ENCODE measurements at places on chromosomes 7 and 10.

- DNase-seq, result no peak
These were observed 122.8 kb downstream of the THSD7A start for GRCh38 chr7:11709196-11709595.

DNA sequence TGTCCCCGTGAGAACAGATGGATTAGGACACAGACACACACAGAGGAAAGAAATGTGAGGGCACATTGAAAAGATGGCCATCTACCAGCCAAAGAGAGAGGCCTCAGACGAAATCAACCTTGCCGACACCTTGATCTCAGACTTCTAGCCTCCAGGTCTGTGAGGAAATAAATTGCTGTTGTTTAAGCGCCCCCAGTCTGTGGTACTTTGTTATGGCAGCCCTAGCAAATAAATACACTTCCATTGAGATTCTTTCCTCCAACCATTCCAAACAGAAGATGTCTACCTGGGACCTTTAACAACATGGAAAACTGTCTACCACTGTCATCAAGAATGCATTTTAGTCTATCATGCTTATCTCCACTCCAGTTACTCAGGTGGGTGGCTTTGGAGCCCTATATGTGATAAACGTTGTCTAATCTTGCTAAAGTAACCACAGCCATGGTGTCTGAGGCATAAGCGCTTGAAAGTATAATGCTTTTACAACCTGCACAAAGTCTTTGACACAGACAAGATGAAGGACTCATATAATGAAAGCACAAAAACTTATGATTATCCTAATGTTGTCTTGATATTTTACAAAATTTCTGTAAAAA is 244.3 kb downstream of the MTERF1 start:
- no peak for DNase-seq

DNA sequence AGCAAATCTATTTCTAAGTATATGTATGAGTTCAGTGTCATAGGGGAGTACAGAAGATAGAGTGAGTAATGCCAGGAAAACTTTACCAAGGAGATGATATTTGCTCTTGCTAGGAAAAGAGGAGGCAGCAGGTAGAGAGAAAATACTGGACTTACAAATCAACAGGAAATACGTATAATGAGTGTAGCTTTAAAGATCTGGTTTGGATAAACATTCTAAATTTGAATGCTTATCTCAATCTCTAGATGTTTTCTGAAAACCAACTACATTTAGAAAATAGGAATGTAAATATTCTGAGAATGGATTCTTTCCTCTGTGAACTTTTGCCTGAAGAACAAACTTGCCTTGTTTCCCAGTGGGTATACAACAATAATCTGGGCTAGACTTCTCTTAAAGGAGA is 46.9 kb upstream of the GNAI1 start:
- no peak for DNase-seq

DNA sequence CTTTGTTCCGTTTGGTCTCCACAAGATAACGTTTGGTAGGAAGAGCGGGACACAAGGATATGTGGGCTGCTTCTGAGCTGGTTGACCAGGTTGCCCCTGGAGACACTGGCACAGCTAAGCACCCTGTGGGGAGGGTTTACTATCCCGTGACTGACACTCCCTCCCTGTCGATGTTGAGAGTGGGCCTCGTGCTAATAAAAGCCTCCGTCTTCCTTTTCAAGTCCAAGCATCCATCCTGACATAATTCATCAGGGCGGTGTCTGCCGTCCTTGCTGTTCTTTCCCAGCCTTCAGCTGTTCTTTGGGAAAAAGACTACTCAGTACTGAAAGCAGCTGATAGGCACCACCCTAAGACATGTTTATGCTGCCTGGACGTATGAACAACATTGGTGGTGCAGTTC is 49.6 kb downstream of the SHH start:
- no peak for DNase-seq

GRCh38 chr7:29811586-29811985 is 5.3 kb downstream of the WIPF3 start:
- no peak for DNase-seq

DNA sequence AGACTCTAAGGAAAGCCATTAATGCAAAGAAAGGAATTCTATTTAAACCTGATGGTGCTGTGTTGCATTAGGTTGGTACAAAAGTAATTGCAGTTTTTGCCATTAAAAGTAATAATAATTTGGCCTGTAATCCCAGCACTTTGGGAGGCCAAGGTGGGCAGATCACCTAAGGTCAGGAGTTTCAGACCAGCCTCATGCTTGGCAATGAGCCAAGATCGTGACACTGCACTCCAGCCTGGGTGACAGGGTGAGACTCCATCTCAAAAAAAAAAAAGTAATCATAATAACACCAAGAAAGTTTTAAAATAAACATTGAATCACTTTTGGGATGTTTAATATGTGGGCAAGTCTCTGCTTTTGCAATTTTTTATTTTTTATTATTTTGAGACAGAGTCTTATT is 107.3 kb upstream of the FRMD4A start:
- no peak for DNase-seq

- DNase-seq, result peak; percentile 30
These were observed 68.1 kb upstream of the CDK6 start for GRCh38 chr7:92904244-92905131.

- no peak for DNase-seq
These were observed 10.8 kb upstream of the ETV1 start for GRCh38 chr7:14000247-14000646.

- no peak for DNase-seq
These were observed 149.6 kb downstream of the ADK start for GRCh38 chr10:74300666-74301065.

DNA sequence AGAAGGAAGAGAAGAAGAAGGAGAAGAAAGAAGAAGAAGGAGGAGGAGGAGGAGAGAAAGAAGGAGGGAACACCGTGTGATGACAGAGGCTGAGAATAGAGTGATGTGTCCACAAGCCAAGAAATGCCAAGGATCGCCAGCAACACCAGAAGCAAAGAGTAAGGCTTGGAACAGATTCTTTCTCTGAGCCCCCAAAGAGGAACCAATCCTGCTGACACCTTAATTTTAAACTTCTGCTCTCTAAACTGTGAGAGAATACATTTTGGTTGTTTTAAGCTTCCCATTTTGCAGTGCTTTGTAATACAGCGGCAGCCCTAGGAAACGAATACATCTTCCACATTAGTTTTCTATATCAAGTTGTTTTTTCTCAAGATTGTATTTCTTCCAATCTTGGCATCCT is 13.9 kb upstream of the WNT8B start:
- DNase-seq, result no peak

- DNase-seq, result no peak
These were observed 9.8 kb upstream of the CYP2C18 start for GRCh38 chr10:94673614-94674321.

DNA sequence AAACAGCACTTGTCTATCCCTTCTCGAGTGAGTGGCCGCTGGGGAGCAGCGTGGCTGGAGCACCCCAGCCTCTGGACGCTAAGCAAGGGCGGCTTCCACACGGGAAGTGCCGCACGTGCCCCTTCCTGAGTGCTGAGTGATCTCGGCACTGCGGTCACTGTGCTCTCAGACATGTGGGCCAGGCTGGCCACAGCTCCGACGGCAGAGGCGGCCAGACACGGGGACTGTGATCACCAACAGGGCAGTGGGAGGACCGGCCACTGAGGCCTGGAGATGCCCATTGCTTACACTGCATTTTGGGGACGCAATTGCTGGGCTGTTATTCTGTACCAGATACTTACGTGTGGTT is 7.0 kb downstream of the ECHS1 start:
- no peak for DNase-seq

- DNase-seq, result no peak
These were observed 1.2 kb downstream of the GTPBP10 start for GRCh38 chr7:90347759-90348158.

GRCh38 chr7:146528581-146528980 is 412.0 kb downstream of the CNTNAP2 start:
- no peak for DNase-seq

DNA sequence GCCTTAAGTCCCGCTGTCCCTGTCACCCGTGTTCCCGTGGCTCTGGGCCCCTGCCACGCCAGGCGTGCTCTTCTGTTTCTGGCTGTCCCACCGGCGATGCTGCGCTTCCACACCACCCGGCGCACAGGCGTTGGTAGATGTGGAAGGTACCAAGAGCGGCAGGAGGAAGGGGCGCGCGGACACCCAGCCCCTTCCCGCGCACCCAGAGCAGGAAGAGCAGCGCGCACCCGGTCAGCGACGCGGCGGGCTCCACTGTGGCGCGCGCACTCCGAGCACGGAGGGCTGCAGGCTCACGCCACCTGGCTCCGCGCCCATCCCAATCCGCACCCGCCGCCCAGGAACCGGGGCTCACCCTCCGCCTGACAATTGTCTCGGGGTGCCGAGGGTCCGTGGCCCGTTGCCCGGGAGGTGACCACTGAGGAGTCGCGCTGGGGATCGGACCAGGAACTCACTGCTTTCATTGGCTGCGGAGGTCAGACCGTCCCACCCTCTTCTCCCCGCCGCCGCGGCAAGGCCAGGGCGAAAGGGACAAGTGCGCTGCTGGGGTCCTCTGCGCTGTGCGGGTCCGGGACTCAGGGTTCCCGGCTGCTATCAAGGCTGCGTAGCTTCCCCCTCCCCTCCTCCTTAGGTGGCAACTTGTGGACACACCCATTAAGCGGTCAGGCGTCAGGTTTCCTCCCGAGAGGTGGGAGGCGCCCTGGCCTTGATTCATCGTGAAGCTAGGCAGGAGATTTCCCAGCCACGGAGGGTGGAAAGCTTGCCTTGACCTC is 121.6 kb upstream of the ZNF92 start:
- no peak for DNase-seq

GRCh38 chr7:120944826-120945562 is 5.6 kb upstream of the ING3 start:
- DNase-seq, result no peak

- no peak for DNase-seq
These were observed 12.2 kb upstream of the CPA5 start for GRCh38 chr7:130332259-130333053.

DNA sequence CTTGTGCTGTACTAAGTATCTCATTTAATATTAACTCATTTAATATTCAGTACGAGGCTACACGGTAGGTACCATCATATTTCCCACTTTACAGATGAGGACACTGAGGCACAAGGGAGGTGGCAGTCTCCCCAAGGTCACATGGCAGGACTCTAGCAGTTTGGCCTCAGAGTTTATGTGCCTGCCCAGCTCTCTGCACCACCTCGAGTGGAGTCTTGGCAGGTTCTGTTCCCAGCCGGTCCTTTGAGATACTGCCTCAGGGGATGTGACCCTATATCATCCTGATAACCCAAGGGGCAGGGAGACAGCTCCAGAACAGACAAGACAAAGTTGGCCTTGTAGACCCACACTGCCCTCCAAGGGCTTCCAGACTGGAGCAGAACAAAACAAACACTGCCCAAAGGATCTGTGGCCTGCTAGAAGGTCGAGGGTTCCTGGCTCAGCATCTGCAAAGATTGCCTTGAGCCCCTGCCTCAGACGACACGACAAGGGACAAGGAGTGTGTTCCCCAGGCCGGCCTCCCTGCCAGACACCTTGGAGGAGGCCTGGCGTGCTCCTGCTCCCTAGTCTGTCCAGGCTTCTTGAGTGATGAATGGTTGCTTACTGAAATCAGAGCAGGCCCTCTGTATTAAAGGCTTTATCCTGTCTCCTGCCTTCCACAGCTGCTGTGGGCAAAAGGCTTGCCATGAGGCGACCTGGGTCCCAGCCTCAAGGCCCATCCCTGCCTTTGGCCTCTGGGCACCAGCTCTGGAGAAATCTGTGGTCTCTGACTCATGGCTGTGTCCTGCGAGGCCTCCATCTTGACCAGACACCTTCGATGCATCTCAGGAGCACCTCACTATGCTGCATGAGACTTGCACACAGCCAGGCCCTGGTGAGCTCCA is 3.9 kb upstream of the PWWP2B start:
- no peak for DNase-seq

GRCh38 chr7:49297958-49298357 is 373.6 kb downstream of the CDC14C start:
- no peak for DNase-seq

DNA sequence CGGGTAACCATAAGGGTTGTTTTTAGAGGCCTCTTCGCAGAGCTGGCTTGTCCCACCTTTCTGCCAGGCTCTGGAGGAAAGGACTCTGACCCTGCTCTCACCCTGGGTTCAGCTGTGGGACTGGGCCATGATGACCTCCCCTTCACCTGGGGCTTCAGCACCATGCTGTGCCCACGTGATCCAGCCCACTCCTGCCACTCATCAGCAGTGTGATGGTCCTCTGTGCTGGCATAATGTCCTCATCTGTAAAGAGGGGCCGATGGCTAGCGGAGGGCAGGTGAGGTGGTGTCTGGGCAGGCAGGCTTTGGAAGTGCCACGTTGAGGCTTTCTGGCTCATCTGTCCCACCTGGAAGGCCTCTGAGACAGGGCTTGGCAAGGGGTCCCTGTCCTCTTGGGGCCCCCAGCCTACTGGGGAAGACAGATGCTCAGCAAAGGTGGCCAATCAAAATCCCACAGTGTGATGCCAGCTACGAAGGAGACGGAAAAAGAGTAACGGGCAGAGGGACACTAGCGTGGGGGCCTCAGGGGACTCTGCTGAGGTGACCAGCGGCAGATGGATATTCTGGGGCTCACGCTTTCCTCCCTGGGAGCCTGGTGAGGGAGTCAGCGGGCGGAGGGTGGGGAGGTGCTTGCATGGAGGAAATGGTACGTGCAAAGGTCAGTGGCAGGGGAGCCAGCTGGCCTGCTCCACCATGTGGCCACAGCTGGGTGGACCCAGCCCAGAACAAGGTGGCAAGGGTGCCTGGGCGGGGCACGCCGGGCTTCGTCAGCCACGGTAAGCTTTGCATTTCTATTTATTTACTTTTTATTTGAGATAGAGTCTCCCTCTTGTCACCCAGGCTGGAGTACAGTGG is 5.4 kb downstream of the LRWD1 start:
- DNase-seq, result no peak
